ENCODE measurements at places on chromosomes 4 and X.
A peak's percentile ranks its signal among the peaks of the same experiment; 100 is the strongest.

DNA sequence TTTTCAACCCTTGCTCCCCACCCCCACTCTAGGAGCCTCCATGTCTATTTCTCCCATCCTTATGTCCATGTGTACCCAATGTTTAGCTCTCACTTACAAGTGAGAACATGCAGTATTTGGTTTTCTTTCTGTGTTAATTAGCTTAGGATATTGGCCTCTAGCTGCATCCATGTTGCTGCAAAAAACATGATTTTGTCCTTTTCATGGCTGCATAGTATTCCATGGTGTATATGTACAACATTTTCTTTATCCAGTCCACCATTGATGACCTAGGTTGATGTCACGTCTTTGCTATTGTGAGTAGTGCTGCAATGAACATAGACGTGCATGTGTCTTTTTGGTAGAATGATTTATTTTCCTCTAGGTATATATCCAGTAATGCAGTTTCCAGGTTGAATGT, 472.8 kb downstream of the ZNF674 start:
- DNase-seq = no peak

DNA sequence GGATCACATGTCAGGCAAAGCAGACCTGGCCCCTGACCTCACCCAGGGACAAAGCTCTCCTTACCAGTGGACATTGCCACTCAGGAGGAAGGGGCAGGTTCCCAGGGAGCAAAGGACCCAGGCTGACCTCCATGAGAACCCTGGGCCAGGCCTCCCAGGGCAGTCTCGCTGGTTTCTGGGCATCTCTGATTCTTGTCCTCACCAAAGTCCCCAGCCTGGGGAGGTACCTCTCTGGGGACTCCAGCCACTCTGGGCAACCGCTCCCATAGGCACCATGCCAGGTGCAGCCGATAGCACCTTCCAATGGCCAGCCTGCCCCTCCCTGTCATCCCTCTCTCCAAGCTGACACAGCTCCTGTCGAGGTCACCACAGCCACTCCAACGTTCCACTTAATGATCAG, 7.9 kb downstream of the EVC2 start:
- no peak for DNase-seq

DNA sequence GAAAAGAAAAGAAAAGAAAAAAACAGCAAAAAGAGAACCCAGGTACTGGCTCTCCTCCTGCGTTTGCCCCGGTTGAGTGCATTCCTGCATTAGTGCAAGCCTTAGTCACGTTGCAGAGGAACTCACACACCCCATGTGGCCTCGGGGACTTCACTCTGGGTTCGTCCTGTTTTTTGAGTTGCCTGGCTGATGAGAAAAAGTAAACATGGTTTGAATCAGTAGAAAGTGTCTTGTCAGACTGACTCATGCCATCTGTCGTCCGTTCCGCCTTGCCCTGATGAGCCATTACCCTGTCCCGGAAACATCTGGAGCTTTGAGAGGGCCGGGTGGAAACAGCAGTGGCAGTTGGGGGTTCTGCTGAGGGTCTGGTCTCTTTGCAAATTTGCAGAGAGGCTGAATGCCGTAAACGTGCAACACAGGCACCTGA, 16.3 kb downstream of the CD99 start:
- DNase-seq = no peak

DNA sequence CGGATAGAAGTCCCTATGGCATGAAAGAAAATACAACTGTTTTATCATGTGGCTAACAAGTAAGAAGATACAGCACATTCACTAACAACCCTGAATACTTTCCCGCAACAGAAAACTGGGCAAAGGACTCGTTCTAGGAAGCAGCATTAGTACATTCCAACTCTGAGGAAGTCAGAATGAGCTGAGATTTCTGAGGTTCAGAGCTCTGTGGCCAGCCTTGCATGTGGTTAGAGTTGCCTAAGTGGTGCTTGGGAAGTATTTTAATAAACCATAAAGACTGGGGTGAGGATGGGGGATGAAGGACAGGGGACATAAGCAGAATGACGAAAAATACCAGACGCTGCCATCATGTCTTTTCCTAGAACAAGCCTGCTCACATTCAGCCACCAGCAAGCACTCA, 82.2 kb downstream of the EFHC2 start:
- DNase-seq = no peak

DNA sequence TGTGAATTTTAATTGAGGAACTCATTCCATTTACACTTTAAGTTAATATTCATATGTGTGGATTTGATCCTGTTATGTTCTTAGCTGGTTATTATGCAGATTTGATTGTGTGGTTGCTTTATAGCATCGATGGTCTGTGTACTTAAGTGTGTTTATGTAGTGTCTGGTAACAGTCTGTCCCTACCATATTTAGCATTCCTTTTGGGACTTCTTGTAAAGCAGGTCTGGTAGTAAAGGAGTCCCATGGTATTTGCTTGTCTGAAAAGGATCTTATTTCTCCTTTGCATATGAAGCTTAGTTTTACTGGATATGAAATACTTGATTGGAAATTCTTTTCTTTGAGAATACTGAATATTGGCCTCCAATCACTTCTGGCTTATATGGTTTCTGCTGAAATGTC, 76.6 kb downstream of the KLF8 start:
- no peak for DNase-seq

DNA sequence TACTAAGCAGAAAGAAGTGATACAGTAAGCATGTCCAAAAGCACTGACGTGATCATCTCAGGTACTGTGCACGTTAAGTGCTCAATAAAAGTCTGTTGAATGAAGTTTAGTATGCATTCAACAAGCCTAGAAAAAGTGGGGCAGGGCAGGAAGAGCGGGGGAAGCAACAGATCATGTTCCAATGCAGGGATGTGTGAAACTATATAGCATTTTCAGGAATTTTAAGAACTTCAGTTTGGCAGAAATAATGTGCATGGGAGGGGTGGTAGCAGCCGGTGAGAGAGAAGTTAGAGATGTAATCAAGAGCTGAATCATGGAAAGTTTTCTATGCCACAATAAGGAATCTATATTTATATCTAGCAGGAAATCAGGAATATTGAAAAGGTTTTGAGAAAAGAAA, 19.2 kb upstream of the CCNA2 start:
- DNase-seq = no peak

- no peak for DNase-seq
These were observed 52.4 kb upstream of the IL21 start for GRCh38 chr4:122673252-122673651.

- no peak for DNase-seq
These were observed at the start of gene ALPK1 for GRCh38 chr4:112296949-112297880. Gene ALPK1, plus strand, starts transcription at chr4:112297369.

GRCh38 chrX:87900320-87900908, 382.8 kb downstream of the KLHL4 start:
- no peak for DNase-seq

DNA sequence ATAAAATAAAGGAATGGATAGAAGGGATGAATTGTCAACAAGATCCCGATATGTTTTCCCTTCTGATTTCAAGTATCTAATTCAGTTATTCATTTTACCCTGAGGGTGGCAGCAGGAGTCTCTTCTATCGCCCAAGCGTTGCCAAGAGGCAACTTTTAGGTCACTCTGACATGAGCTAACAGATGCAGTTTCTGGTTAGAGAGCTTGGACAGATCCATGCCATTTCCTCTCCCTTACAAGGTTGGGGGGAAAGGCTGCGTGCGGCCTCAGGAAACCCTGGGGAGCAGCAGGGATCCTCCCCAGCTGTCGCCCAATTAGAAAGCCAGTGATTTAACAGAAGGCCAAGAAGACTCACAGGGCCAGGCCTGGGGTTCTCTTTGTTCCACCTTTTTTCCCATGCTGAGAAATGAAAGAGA, 35.3 kb upstream of the WAS start:
- DNase-seq = no peak

GRCh38 chr4:116953947-116954346, 131.4 kb downstream of the TRAM1L1 start:
- no peak for DNase-seq

- no peak for DNase-seq
These were observed 413.4 kb upstream of the AGA start for GRCh38 chr4:177855507-177856197.

- no peak for DNase-seq
These were observed 12.6 kb downstream of the P2RY10 start for GRCh38 chrX:78957768-78958130.

DNA sequence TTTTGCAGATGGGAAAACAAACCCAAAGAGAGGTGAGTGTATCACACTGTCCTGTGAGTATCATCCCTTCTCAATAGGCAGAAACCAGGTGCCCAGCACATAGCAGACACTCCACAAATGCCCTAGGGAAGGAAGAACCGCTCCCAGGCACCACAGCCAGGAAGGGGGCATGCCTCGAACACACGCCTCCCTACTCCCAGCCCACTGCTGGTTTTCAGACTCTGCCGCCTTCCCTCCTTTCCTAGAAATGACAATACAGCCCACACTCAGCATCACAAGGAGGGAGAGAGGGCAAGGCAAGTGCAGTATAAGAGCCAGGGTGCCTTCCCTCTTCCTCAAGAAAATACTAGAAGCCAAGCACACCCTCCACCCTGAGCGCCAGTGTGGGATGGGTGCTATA, 16.2 kb downstream of the JAKMIP1 start:
- DNase-seq = no peak

GRCh38 chr4:184955636-184956035, 62.7 kb upstream of the HELT start:
- DNase-seq = no peak

DNA sequence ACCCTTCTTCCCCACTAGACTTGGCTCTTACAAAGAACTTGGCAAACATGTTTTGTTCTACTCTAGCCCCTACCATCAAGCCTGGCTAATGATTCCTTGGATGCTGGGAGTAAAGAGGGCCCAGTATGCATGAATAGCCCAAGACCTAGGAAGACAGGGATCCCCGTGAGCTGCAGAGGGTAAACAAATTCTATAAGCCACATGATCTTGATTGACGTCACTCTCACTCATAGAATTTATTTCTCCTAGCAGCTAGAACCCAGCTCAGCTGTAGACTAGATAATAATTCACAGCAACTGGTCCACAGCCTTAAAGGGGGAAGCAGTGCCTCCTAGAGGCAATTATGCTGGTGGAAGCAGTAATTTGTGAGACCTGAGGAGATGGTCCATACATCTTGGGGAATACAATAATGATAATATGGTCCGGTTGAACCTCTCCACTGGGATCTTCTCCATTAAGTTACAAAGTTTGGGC, 16.1 kb upstream of the USO1 start:
- no peak for DNase-seq

DNA sequence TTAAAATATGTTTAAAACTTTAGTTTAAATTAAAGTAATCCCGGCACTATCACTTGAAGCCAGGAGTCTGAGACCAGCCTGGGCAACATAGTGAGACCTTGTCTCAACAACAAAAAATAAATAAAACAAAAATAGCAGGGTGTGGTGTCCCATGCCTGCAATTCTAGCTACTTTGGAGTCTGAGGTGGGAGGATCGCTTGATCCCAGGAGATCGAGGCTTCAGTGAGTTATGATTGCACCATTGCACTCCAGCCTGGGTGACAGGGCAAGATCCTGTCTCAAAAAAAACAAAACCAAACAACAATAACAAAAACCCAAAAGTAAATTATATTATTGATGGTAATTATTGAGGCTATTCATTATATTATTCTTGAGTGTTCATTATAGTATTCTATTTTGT, 9.9 kb upstream of the PDLIM5 start:
- DNase-seq = no peak

GRCh38 chrX:69144838-69145680, 20.2 kb downstream of the PJA1 start:
- DNase-seq = no peak

DNA sequence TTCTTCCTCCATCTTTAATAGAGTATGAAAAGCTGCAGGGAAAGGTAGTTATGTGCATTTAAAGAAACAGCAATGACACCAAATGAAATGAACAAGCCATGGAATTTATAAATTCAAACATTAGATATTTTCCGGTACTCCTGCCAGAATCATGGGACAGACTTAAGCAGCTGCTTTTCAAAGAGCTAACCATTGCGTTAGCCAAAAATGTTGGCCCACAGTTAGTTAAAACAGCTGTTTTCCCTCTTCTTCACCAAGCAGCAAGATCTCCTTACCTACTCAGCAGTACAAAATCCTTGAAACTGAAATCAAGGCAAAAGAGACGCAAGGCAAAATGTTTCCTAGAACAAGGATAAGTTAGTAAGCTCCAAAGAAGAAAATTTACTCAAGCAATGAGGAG, 64.0 kb downstream of the MANBA start:
- no peak for DNase-seq

GRCh38 chr4:35820003-35820402, 424.3 kb downstream of the ARAP2 start:
- no peak for DNase-seq

- DNase-seq = peak; percentile 69
These were observed 1.5 kb downstream of the JAKMIP1 start for GRCh38 chr4:6198768-6199421.

- peak; percentile 75 for DNase-seq
These were observed at the start of gene FAM53A for GRCh38 chr4:1683736-1684505. Gene FAM53A, minus strand, starts transcription at chr4:1684313. Its CDS starts 15,572 bp downstream, at chr4:1668741.

GRCh38 chrX:17597836-17598439, 139.4 kb upstream of the SCML1 start:
- no peak for DNase-seq

- no peak for DNase-seq
These were observed 74.4 kb downstream of the CD38 start for GRCh38 chr4:15852524-15852923.

- no peak for DNase-seq
These were observed 572.0 kb downstream of the ADGRL3 start for GRCh38 chr4:61772126-61772525.

- DNase-seq = no peak
These were observed 158.4 kb downstream of the PDHA2 start for GRCh38 chr4:95998311-95998710.

DNA sequence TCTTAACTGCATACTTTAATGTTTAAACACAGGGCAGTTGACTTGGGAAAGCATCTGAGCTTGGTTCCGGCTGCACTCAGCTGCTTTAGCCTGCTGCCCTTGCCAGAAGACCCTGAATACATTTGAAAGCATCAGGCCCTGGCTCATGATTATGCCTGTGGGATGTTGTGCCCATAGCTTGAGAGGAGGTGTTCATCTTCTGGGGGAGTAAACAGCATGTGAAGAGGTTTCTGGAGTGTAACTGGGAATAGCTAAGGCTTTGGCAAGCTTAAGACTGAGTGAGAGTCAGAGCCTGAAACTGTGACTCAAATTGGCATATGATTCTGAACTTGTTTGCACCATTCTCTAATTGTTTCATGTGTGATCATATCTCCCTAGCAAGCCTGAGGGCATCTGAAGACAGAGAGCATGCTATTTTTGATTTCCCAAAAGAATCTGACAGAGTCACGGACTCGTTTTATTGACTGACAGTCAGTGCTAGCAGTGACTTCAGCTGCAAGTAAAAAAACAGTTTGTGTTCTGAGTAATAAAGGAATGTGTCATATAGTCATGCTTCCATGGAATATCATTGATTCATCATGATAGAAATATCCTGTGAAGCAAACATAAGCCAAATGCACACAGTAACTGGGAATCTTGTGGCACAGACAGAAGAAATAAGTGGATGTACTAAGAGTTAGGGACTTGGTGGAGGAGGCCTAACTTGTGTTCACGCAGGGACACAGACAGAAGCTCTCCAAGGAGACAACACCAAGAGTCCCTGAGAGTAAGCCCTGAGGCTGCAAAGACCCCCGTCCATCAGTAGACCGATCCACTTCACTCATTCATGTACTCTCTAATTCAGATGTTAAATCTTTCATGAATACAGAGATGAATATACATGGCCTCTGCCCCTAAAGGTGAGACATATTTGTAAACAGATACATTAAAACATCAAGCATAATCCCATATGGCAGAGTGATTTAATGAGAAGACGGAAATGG, 100.7 kb downstream of the SYNPO2 start:
- no peak for DNase-seq

- DNase-seq = no peak
These were observed 342.8 kb upstream of the F9 start for GRCh38 chrX:139187738-139188137.

All from activated CD8-positive, alpha-beta memory T cell treated with anti-CD3 and anti-CD28 coated beads, Interleukin-2, amount 50 U/mL, for 48 hours (primary cell).